Activated gamma-delta T cell (primary cell): ENCODE measurements at places on chromosomes 7 and 10.

DNA sequence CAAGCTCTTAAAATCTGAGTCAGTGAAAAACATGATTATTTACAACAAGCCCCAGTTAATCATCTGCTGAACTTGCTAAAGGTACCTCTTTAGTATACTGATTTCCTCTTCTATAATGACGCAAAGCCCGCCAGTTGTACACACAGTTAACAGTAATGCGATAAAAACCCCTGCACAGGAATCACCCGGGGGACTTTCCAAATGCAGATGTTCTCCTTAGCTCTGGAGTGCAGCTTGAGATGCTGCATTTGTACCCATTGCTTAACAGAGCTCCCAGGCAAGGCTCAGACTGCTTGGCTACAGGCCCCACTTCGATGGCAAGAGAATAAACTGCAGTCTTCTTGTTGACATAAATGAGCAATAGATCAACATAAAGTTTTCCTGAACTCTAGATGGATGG, 279.6 kb upstream of the HGF start:
- no peak for DNase-seq

DNA sequence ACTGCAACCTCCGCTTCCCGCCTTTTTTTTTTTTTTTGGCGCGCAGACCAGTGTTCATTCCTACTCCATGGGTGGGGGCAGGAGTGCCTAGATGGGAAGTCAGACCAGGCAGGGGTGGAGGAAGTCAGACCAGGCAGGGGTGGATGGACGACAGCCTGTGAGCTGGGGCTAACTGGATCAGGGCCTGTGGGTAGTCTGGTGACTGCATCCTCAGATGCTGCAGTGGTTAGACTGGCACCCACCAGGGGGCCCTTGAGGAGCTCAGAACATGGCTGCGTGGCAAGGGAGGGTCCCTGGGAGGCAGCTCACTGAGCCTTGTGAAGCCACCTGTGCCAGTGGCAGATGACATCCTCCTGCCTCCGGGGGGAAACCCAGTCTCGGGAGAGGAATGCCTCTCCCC, 35.1 kb downstream of the RCC1L start:
- no peak for DNase-seq

DNA sequence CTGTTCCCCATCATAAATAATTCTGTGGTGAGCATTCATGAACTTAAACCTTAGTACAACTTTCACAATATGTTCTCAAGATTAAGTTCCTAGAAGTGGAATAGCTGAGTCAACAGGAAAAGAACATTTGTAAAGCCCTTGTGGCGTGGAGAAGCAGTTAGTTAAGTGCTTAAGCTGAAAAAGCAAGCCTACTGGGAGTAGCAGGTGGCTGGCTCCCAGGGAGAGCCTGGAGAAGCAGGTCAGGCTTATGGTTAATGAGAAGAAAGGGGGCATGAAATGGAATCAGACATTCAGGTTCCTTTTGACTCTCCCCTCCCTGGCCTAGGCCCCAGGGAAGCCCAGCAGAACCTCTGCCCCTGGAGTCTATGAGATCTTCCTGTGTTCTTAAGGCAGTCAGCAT, 35.3 kb downstream of the VSTM4 start:
- no peak for DNase-seq

DNA sequence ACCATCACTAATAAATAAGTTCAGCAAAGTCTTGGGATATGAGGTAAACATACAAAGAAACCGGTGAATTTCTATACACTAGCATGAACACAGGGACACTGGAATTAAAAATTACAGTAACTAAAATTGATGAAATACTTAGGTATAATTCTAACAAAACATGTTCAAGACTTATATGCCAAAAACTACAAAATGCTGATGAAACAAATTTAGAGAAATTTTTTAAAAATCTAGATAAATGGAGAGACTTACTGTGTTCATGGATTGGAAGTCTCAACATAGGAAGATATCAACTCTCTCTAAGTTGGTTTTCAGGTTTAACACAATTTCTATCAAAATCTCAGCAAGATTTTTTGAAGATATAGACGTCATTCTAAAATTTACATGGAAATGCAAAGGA, 128.8 kb upstream of the RET start:
- DNase-seq, result no peak

- no peak for DNase-seq
Measured at GRCh38 chr7:97022491-97023306, 1.9 kb downstream of the DLX5 start.

GRCh38 chr7:138500892-138501291, 40.8 kb downstream of the TRIM24 start:
- DNase-seq, result no peak

DNA sequence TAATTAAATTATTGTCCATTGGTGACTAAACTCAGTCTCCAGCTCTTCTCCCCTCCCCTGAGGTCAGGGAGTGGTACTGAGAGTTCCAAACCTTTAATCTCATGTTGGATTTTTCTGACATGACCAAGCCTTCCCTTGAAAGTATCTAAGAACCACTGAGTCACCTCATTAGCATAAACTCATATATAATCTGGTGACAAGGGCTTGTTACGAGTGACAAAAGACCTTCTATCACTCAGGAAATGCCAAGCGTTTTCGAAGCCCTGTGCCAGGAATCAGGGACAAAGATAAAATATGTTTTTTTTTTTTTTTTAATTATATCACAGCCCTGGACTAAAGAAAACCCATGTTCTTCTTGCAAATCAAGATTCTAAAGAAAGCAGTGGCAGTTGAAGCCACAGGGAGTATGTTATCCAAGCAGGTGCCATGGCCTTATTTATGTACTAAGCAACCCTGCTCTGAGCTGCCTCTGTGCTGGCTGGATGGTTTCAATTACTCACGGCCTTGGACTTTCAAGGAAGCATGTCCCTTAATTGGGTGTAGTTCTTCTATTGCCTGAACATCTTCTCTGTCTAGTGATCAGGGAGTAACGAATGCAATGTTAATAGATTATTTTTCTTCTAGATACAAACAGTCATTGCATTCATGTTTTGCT, 169.0 kb upstream of the PRKCQ start:
- no peak for DNase-seq

GRCh38 chr7:25615593-25615992, 387.3 kb upstream of the NPVF start:
- DNase-seq, result no peak

DNA sequence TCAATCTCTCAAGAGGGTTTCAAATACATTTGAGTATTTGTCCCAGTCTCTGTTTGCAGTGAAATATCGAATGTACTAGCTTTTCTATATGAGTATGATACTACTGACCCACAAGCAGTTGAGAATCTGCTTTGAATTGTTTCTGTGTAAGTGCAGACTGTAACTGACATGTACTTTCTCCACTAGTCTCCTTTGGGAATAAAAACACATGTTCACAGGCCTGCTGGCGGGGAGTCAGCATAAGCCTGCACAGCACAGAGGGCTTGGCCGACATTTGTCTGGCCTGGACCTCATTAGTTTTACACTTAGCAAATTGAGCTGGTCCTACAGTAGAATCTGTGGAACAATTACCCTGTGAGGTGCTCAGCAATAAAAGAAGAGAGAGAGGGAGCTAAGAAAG, 72.6 kb downstream of the ITGB8 start:
- no peak for DNase-seq

GRCh38 chr7:112791465-112792168, 1.4 kb upstream of the TMEM168 start:
- no peak for DNase-seq
